ENCODE measurements at places on chromosomes 7 and 10. TPM values are rescaled to one million over a fixed set of nuclear protein-coding genes. Genes with fewer than 3 reads are reported as not detected.

SLC12A9 gene
- total RNA-seq, result 35.9 TPM

AZGP1 gene
- 2.5 TPM for total RNA-seq

HTR5A gene
- not detected for total RNA-seq

TLX1 gene
- 0.52 TPM for total RNA-seq

MDFIC gene
- 8.5 TPM for total RNA-seq

NRP1 gene
- total RNA-seq, result 18.4 TPM

IFIT5 gene
- total RNA-seq, result 7.5 TPM

FBH1 gene
- total RNA-seq, result 67.7 TPM

CALU gene
- total RNA-seq, result 47.9 TPM

ZNF518A gene
- 28.5 TPM for total RNA-seq

GNAT3 gene
- total RNA-seq, result not detected

Data from colonic mucosa (tissue), 4 donors.